8988T (cell line): ENCODE measurements at places on chromosomes 6 and 20.

DNA sequence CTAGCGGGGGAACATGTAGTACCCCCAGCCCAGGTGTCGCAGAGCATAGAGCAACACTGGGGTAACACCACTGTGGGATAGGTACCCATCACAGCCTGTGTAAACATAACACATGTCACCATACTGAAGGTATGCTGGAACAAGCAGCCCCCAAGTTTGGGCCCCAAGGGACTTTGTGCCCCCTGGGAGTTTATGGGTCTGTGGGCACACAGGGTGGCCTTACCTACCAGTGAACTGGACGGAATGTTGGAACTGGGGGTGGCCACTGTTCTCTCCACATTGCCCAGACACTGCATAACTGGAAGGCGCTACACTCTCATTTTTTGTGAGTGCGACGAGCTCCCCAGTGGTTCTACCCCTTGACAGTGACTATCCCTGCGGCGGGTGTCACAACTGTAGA is 28.5 kb downstream of the HDDC2 start:
- DNase-seq, result no peak

DNA sequence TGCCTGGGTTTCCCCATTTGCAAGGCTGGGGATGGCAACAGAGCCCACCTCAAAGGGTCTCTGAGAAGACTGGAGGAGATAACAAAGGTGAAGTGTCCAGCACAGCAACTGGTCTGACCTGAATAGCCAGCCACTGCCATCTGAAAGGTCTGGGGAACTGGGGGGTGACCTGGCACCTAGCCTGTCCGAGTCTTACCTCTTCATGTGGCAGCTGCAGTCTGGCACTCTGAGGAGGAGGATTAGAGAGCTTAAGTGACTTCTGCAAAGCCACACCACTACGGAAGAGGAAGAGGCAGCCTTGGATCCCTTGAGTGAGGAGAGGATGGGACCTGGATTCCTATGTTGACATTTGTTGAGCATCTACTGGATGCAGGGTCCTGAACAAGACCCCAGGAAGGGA is 22.2 kb downstream of the C20orf203 start:
- DNase-seq, result no peak

GRCh38 chr6:144286503-144287393 is 1.6 kb downstream of the UTRN start:
- DNase-seq, result peak; percentile 61

GRCh38 chr6:37946057-37946456 is 126.5 kb downstream of the ZFAND3 start:
- DNase-seq, result no peak

GRCh38 chr6:158313989-158314388 is 1.7 kb downstream of the TULP4 start:
- DNase-seq, result no peak

DNA sequence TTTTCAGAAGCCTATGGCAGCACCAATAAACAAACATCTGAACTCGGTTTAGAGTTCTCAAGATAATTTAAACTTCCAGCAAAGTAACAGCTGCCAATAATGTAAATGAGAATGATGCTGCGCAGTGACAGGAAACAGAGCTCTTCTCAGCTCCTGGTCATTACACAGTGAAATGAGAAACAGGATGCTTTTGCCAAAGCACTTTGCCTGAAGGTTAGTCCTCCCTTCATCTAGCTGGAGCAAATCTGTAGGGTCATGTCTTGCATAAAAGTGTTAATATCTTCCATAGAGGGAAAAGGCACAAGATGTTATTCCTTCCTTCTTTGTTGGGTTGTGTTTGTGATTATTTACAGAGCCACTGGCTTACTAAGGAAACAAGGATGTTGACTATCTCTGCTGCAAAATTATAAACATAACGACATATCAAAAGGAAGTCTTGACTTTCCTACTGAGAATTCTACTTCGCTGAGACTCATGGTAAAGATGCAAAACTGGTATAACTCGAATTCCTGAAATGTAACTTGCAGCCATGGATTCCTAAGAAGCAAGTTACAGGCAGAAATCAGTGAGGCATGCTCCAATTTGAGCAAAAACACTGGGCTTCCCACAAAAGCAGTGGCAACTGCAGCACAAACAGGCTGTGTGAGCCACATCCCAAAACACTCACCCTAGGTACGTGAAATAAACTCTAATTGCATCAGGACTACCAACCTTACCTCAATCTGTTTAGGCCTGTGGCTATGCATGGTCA is 102.5 kb upstream of the BEND6 start:
- no peak for DNase-seq

DNA sequence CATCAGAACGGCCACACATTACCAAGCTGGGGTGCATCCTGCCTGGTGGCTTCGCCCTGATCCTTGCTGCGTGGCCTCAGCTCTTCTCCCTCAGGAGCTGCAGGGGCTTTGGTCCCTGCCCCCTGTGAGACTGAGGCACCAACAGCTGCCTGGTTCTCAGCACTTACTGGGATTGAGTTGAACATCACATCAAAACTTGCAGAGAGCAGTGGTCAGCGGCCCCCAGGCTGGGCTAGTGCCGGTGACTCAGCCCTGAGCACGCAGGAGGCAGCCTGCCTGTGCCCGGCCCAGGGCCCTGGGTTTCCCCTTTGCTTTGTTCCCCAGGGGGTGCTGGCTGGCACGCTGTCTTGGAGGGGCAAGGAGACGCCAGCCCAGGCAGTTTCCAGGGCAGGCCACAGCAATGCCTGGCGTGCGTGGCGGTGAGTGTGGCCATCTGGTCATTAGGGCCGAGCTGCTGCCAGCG is 63.3 kb downstream of the DLL1 start:
- no peak for DNase-seq

DNA sequence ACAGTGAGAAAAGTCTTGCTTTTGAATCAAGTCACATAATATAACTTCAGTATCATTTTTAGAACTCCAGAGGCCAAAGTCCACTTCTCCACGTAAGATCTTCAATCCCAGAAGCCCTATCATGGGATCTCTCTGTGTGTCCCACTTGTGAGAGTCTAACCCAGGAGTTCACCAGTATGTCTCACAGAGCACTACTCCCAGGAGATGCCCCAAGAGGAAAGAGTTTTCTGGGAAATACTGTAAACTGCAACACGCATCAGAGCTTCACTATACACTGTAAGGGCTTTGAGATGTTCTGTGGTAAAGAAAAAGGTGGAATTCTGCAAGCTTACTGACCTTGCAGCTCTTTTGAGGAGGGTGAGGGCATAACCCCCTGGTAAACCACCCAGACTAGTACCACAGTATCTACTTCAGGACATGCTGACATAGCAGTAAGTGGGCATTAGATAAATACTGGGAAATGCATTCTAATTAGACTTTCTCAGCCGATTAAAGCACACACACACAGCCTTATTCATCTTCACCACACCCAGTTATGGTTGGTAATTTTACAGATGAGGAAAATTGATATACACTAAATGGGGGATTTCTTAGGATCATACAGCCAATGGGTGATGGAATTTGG is 12.3 kb downstream of the DCBLD1 start:
- DNase-seq, result no peak

- DNase-seq, result no peak
These were observed 26.8 kb upstream of the FAM184A start for GRCh38 chr6:119105282-119105681.

- DNase-seq, result no peak
These were observed 399.7 kb downstream of the COL12A1 start for GRCh38 chr6:74805916-74806696.
